ENCODE measurements at places on chromosomes 5 and 9.

DNA sequence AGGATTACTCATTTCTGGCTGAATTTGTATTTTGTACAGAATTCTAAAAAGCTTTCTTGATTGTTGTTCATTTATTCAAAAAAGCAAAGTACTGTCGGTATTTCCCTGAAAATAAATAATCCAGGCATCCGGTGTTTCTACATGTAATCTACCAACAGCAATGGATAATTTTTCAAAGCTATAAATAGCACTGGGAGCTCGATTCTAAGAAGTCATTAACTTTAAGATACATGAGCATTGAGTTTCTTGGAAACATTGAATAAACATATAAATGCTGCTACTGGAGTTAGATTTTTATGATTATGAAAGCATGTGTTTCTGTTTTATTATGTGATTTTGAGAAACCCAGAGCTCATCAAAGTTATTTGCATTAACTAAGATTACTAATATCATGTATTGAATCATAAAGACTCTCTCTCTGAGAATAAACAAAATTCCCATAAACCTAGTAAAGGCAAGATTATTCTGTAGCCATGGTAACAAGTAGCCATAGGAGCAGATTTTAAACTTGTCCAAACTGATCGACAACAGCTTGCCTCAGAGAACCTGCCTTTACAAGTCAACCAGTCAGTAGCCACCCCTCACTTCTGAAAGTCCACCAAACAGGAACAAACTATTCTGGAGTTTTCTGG lies 197.0 kb downstream of the DRD1 start:
- no peak for DNase-seq

DNA sequence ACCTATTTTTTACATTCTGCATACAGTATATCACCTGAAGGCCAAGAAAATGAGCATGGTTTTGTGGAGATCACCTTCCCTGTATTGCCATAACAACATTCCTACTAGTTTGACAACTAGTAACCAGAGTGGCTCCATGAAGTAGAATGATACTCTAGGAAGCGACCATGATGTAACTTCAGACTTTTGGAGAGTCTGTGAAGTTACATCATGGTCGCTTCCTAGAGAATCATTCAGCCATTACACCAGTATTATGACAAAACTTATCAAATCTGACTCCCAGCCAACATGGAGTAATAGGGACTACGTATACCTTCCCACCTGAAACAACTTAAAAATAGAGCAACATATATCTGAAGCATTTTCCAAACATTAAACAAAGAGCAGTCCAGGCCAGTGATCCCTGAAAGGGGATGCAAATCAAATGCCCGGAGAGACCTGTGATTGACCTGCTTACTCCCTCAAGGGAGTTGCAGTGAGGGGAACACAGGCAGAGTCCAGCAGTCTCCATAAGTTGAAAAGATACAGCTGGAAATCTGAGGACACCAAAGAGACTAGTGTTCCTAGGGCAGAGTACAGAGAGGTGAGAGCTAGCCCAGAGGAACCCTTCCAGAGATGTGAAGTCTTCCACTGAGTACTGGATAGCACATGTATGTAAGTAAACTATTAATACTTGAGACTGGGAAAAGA lies 7.8 kb downstream of the ECM2 start:
- no peak for DNase-seq

DNA sequence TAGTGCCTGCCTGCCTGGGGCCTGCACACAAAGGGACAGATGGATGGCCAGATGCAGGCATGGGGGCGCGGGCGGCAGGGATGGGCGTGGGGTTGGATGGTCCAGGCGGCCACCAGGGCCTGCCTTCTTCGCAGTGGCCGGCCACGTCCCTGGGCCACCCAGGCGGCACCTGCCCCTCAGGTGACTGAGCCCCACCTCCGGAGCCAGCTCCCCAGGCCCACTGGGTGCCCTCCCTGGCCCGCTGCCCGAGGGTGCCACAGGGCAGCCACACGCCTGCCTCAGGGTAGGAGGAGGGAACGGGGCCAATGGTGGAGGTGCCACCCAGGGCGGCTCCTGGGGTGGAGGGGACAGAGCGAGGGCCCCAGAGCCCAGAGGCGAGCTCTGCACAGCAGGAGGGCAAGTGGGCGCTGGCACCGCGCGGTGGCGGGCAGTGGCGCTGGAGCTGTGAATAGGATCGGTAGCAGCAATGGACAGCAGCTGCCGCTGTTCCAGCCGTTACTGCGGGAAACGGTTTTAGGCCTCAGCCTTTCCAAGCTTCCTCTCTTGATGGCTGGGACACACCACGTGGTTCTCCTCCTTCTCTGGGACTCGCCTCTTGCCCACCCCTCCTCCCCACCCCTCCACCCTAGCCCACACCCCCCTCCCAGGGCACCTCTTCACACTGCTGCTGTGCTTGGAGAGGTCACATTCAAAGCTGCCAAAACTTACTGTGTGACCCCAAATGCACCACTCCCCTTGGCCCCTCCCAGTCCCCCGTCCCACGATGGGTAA lies 19.1 kb downstream of the LHX3 start:
- DNase-seq, result no peak

GRCh38 chr5:180162304-180162661 lies 46.7 kb downstream of the RASGEF1C start:
- DNase-seq, result no peak
